Mesangial cell (primary cell): ENCODE measurements at places on chromosomes 4 and X. TPM values are rescaled to one million over a fixed set of nuclear protein-coding genes. Genes with fewer than 3 reads are reported as not detected.

Gene PHKA2
- 11.9 and 28.9 TPM in 2 replicates for total RNA-seq

Gene NAP1L3
- total RNA-seq: 0.33 and 1.5 TPM in 2 replicates

Gene CENPE
- total RNA-seq: 0.63 and 11.2 TPM in 2 replicates

Gene BEND2
- total RNA-seq: not detected in 2 replicates

Gene MAGED4B
- total RNA-seq: 15.8 and 24.8 TPM in 2 replicates

Gene HMX1
- not detected in 2 replicates for total RNA-seq

Gene MAGEA12
- not detected in 2 replicates for total RNA-seq
